Type B pancreatic cell (in vitro differentiated cells): ENCODE measurements at places on chromosomes 12 and 14.

GRCh38 chr14:22908601-22909000 lies 10.3 kb downstream of the RBM23 start:
- peaks cover 5% of the 10 kb centered on the region for H3K4me1 ChIP-seq
- no peak for DNase-seq
- no peak overlapping the region for H3K27ac ChIP-seq
- no peaks in the 10 kb centered on the region for H3K27me3 ChIP-seq

- H3K36me3 ChIP-seq = no peaks in the 10 kb centered on the region
- DNase-seq = no peak
- no peak overlapping the region for H3K4me3 ChIP-seq
- H3K27ac ChIP-seq = no peak overlapping the region
These were observed 623.1 kb upstream of the LRFN5 start for GRCh38 chr14:40983604-40984003.

DNA sequence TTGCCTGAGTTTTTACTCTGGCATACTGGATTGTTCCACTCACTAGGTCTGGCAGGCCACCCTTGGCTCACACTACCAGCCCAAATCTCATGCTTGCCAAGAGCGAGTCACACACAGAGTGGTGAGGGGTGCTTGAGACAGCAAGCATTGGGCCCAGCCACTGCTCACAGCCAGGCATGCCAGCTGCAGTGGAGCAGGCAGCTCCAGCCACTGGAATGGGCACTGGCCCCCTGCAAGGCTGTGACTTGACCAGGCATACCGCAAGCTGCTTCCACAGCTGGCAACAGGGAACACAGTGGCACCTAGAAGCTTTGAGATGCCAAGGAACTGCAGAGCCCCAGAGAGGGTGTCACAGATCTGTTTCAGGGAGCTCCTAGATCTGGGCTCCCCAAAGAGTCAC lies 488.5 kb downstream of the LRFN5 start:
- DNase-seq = no peak
- no peak overlapping the region for H3K27ac ChIP-seq
- no peaks in the 10 kb centered on the region for H3K36me3 ChIP-seq
- H3K4me3 ChIP-seq = no peak overlapping the region
- H3K4me1 ChIP-seq = no peaks in the 10 kb centered on the region
- H3K27me3 ChIP-seq = no peaks in the 10 kb centered on the region

GRCh38 chr14:54585214-54585613 lies 18.3 kb downstream of the SAMD4A start:
- H3K27me3 ChIP-seq = no peaks in the 10 kb centered on the region
- H3K36me3 ChIP-seq = peaks cover 12% of the 10 kb centered on the region
- DNase-seq = no peak
- no peak overlapping the region for H3K27ac ChIP-seq
- H3K4me3 ChIP-seq = no peak overlapping the region

GRCh38 chr12:75345531-75345930 lies 11.1 kb downstream of the GLIPR1L1 start:
- DNase-seq = no peak
- H3K36me3 ChIP-seq = no peaks in the 10 kb centered on the region
- no peak overlapping the region for H3K4me3 ChIP-seq
- H3K27me3 ChIP-seq = no peaks in the 10 kb centered on the region

DNA sequence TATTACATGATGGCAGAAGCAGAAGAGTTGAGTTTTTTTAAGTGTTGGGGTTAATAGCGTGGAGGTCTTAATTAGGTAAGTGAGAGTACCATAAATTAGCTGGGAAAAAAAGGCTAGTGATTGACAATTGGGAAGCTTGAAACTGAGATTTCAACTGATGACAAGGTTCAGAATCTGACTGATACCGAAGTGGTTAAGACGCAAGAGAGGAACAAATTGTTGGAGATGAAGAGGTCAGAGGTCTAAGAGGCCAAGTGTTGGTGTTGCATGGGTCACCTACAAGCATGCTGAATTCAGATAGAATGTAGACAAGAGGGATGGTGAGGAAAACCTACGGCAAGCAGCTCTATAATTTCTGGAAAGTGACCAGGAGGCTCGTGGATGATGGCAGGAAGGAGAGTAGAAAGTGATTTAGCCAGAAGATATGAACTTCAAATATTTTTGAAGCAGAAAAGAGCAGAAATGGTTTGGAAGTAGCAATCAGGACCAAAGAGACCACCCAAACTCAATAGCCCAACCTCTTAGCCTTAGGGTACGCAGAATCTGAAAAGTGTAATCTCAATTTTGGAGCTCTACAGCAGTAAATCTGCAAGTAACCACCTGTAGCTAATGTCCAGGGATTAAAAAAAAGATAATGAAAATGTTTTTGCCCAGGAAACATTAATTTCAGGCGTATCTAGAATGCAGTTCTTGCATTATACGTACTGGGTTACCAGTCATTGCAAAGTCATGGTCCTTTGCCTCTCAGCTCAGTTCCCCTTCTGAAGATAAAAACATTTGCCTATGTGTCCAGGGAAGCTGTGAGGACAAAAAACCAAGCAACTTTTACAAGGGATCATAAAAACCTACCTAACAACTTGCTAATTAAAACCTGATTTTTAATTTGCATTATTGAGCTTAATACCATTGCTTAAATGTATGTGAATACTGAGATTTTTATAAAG lies 1.7 kb upstream of the TMPO start:
- peaks cover 12% of the 10 kb centered on the region for H3K4me1 ChIP-seq
- no peak for DNase-seq
- H3K27ac ChIP-seq = peak overlapping the region; percentile 98
- H3K4me3 ChIP-seq = peak overlapping the region; percentile 99
